ENCODE measurements at places on chromosomes 1 and 21.

GRCh38 chr1:231665101-231665500, 38.5 kb downstream of the DISC1 start:
- DNase-seq: no peak

DNA sequence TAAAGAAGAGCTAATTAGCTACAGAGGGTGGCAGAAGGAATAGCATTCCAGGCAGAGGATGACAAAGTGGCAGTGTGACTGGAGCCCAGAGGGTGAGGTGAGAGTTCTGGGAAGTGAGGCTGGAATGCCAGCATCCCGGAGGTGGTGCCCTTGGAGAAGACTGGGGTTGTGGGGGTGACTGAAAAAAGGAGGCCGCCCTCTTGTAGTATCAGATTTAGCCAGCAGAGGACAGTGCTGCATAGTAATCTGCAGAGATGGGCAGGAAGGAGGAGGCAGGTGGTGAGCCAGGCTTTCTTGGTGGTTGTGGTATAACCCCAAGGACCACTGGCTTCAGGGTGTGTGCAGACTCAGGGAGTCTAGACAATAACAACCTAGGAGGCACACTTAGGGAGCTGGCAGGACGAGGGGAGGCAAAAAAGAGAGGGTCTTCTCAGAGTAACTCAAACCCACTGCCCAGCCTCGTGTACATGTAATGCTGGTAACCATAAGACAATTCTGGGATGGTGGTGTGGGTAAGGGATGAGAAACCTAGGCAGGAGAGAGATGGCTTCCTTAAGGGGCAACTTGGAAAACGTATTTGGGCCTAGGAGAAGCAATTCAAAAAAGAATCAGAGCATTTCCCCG, 30.5 kb downstream of the MROH7 start:
- DNase-seq: peak; percentile 81

GRCh38 chr1:42913426-42914091, 45.1 kb downstream of the SLC2A1 start:
- peak; percentile 90 for DNase-seq

DNA sequence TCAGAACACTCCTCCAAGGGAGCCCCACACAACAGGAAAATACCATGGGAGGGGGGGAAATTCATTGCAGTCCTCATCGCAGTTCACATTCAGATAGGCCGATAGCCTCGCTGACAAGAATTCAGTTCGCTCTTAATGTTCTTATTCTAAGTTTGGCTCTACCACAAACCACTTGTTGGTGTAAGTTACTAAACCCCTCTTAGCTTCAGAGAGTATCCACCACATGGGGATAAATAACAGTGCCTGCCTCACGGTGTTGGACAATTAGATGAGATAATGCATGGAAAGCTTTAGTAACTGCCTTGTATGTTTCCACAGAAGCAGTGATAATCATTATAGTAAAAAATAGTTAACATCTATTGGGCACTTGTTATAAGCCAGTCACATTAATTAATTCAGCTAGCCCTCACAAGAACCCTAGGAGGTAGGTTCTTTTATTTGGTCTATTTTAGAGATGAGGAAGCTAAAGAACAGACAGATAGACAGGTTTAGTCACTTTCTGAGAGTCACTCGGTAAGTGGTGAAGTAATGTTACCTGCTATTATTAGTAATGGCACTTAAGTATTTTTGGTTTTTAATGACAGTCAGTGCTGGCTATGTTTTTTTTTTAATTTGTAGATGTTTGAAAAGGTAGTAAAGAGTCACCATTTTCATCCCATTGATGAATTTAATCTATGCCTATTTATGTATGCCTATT, 10.1 kb downstream of the VAV3 start:
- no peak for DNase-seq

DNA sequence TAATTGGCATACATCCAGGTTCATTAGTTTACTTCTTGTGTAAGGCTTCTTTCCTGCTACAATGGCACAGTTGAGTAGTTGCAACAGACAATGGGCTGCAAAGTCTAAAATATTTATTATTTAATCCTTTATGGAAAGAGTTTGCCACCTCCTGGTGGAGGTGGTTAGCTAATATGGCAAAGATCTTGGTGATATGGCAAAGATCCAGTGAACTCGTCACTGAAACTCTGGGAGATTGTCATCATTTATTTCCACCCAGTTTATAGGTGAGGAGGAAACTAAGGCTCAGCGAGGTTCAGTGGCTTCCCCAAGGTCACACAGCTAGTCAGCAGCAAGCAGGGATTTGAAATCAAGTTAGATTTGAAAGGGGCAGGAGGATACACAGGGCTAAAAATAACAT, 16.1 kb upstream of the IFFO2 start:
- peak; percentile 18 for DNase-seq

- peak; percentile 28 for DNase-seq
Measured at GRCh38 chr1:218339267-218339831, 5.8 kb upstream of the TGFB2 start.

GRCh38 chr1:47161298-47162040, 24.2 kb downstream of the CYP4A22 start:
- DNase-seq: no peak

DNA sequence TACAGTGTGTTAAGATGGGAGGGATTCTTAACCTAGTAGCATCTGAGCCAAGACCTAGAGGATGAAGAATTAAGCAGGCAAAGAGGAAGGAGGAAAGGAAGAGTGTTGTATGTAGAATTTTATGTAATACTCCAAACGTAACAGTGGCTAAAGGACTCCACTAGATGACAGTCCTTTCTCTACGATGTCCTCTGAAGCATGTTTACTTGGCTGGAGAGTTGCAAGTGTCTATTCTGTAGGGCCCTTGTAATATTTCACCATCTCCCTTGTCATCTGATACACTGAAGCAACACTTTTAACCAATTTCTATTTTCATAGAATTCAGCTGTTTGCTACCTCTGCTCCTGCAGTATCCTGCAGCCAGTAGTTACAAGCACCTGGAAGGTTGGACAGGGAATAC, 2.2 kb upstream of the YBX1 start:
- no peak for DNase-seq

- DNase-seq: no peak
Measured at GRCh38 chr1:247459507-247459906, 1.6 kb upstream of the OR2B11 start.

- DNase-seq: peak; percentile 92
Measured at GRCh38 chr21:33976082-33977016, 60.7 kb upstream of the ATP5PO start.

- no peak for DNase-seq
Measured at GRCh38 chr1:46315669-46316403, 12.3 kb downstream of the UQCRH start.

- DNase-seq: peak; percentile 58
Measured at GRCh38 chr1:230772457-230773395, 25.5 kb downstream of the CAPN9 start.

- no peak for DNase-seq
Measured at GRCh38 chr1:1082776-1083415, 8.8 kb upstream of the RNF223 start.

- no peak for DNase-seq
Measured at GRCh38 chr1:53123453-53124140, 18.8 kb downstream of the SLC1A7 start.

- no peak for DNase-seq
Measured at GRCh38 chr1:94551449-94551848, 9.9 kb upstream of the F3 start.

DNA sequence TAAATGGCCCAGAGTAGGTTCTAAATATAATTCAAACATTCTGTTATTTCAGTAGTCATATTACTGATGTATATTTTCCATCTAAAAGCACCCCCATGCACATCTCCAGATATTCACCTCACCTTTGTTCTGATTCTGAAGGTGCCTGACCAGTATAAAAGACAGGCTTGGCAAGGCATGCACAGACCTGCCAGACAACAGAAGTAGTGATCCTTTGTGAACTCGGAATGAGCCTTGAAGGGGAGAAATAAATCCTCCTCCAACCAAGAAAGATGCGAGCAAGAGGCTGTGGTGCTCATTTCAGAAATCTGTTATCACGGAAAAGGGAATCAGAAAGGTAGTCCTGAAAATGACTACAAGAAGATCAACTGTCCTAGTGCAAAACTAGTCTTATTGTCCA, 287.3 kb downstream of the VAV3 start:
- no peak for DNase-seq

- DNase-seq: no peak
Measured at GRCh38 chr1:222284466-222284865, 263.4 kb downstream of the HHIPL2 start.

DNA sequence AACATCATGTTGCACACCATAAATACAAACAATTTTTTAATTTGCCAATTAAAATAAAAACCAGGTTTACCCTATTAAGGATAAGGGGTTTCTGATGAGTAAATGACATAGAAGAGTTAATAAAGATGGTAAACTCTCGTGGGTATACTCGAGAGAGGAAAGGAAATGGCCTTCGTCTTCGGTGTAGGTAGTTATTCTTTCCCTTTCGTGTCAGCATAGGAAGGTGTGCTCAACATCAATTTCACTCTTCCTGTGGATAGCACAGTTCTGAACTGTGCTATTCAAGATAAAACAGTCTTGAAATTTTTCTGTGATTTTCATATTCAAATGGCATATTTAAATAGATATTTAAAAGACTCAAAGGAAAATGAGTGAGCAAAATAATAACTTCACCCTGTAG, 98.2 kb downstream of the RGL1 start:
- no peak for DNase-seq

GRCh38 chr1:175434283-175434860, 241.8 kb upstream of the KIAA0040 start:
- DNase-seq: no peak

- no peak for DNase-seq
Measured at GRCh38 chr1:83718338-83718737, 280.6 kb downstream of the TTLL7 start.

DNA sequence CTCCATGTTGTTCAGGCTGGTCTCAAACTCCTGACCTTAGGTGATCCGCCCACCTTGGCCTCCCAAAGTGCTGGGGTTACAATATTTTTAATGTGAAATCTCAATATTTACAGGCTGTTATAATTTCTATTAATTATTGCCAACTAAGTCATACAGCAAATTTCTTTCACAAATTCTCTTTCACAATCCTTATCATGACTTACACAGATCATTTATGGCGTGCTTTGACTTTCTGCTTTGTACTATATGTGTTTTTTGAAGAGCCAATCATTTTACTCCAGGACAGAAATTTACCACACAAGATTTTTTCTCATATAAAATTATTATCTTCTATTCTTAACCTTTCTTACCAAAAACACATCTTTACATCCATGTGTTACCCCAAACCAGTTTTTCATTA, 1729.9 kb downstream of the NCAM2 start:
- no peak for DNase-seq

- no peak for DNase-seq
Measured at GRCh38 chr1:217149791-217150190, 426.6 kb upstream of the ESRRG start.

GRCh38 chr1:226960944-226961765, 21.1 kb downstream of the COQ8A start:
- no peak for DNase-seq

DNA sequence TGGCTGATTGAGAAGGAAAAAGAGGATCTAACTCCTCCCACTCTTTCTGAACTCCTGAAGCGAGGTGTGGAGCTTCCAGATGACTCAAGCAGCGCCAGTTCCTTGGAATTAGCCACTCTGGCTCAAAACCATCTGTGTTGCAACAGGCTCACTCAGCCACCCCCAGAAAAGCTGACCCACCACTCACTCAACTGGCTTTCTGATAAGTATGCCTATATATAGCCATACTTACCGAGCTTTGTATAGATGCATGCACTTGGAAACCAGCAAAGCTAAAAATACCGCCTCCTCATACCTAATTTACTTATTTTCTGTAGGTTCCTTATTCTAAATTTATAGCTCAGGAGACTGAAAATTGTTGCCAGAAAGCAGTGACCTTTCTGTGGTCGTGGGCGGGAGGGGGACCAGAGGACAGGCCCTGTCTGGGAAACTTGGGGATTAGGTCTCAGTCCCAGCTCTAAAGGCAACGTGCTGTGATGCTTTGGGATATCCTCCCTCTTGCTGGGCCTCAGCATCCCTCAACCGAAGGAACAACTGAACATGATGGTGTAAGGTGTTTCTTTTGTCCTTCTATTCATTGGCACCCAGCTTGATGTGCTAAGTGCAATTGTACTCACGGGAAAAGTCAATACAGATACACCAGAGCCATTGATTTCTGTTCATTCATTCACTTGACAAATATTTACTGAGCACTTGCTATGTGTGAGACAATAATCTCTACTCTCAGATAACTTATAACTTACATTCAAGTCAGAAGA, 65.7 kb downstream of the NENF start:
- peak; percentile 45 for DNase-seq

DNA sequence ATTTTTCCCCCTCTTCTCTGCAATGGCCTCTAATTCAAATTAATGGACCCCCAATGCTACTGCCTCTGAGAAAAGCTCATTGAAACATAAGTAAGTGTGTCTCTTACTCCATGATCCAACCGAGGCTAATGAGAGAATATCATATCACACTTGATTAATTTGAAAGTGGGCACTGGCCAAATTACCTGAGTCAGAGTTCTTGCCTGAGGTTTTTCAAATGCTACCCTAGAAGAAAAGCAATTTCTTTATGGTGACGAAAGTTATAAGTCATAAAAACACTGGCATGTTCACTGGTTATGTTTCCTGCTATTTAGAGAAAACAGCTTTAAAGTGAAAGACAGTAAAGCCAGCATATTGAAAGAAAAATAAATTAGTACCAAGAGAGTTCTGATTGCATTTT, 368.8 kb upstream of the TMPRSS15 start:
- DNase-seq: no peak

GRCh38 chr1:41981796-41982195, 63.1 kb upstream of the HIVEP3 start:
- DNase-seq: no peak

DNA sequence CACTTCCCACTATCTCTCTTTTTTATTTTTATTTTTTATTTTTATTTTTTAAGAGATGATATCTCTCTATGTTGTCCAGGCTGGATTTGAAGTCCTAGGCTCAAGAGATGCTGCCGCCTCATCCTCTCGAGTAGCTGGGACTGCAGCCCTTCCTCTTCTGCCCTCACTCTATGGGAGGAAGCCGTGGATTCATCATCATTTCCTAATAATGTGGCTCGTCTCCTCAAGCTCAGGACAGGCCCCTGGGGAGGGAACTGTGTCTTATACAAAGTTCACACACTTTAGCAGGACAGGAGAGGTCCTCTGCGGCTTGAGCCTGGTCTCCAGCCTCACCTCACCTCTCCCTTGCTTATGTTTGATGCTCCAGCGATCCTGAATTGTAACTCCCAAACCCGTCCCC, 16.5 kb upstream of the IFFO2 start:
- DNase-seq: no peak

DNA sequence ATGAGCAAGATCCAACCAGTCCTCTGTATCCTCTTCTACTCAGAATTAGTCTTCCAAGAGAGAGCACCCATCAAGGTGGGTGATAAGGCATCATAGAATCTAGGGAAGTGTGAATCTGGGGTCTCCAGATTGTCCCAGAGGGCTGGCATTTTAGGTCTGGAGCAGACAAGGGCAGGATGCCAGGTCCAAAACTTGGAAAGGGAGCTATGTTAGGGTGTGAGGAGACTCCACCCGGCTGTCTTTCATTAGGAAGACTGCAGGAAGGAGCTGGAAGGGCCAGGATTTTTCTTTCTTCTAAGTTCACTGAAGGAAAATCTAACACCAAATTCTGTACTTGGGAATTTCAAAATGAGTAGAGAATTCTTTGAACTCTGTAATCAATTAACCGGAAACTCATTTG, 86.1 kb upstream of the BMP8A start:
- no peak for DNase-seq

- DNase-seq: no peak
Measured at GRCh38 chr1:159421821-159422220, 10.2 kb upstream of the OR10J4 start.

- DNase-seq: no peak
Measured at GRCh38 chr1:241615043-241615974, 24.9 kb downstream of the CHML start.
